ENCODE measurements at places on chromosomes 7 and 10.

DNA sequence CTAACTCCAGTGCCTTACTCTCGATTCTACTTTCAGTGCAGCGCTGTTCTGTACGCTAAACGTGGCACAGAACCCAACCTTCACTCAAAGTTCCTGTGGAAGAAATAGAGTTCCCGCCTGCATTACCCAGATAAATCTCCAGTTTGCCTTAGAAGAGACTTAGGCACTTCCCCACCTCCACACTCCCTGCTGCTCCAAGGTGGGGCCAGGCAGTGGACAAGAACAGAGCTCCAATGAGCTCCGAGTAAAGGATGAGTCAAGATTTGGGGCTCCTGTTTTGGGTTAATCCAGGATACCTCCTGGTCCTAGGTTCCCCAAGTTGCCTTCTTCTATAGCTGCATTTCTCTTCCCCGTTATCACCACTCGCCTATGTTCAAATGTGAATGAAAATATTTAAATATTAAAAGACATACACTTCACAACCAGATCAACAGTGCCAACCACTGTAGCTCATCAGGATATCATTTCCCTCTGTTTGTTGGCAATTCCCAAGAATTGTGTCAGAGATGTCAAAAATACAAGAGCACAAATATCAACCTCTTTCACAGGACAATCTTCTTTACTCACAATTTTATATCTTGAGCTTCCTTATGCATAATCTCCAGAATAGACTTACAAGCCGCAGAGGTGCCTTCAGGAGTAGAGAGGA is 48.0 kb downstream of the MALSU1 start:
- no peak for DNase-seq

GRCh38 chr7:12244129-12244528 is 33.0 kb downstream of the TMEM106B start:
- DNase-seq, result peak; percentile 8

- no peak for DNase-seq
Measured at GRCh38 chr10:109770663-109771062, 152.6 kb downstream of the XPNPEP1 start.

GRCh38 chr10:6990891-6991290 is 410.8 kb upstream of the PRKCQ start:
- DNase-seq, result no peak

DNA sequence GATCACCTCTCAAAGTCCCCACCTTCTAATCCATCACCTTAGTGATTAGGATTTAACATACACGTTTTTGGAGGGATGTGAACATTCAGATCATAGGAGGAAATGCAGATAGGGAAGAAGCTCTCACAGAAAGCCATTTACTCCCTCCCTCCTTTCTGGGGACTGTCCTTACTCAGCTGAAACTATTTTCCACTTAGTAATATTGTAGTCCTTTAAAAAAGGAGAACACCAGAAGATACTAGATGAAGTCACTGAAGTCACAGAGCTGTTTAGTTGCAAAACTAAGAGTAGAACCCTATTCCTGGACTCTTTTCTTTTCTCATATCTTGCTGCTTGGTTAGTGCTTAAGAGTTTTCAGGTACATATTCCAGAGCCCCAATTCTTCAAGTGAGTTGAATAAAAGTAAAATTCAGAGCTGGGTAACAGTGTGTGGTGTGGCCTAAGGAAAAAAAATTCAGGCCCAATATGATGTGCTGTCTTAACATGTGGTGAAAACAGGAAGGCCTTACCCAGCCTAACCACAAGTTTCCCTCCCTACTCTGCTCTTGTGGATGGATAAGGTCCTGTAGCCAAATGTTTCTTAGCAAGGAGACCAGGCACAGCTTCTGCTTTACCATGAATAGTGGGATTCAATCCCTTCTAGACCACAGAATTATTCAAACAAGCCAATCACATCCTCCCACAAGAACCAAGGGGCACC is 135.7 kb downstream of the INHBA start:
- DNase-seq, result no peak

GRCh38 chr7:131302876-131303707 is 24.6 kb upstream of the MKLN1 start:
- peak; percentile 37 for DNase-seq

DNA sequence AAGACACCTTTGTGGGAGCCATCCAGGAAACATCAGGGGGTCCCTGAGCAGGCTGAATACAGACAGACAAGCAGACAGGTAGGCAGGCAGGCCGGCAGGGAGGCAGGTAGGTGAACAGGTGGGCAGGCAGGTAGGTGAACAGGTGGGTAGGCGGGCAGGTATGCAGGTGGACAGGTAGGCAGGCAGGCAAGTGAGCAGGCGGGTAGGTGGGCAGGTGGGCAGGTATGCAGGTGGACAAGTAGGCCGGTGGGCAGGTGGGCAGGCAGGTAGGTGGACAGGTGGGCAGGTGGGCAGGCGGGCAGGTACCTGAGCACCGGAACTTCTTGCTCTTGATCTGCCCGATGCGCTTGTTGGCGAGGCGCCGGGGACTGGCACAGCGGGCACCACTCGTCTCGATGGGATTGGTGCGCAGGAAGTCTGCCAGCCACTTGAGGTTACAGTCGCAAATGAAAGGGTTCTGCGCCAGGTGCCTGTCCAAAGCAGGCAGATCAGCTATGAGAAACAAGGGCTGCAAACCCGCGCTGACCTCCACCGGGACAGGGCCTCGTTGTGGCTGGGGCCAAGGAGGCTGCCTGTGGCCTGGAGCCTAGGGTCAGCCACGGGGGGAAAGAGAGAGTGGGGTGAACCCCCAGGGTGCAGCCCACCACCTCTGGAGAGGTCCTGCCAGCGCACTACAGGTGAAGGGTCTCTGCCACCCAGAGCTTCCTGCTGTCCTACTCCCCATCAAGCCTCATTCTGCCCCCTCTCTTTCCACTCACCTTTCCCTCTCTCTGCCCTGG is 136.9 kb downstream of the SLIT1 start:
- DNase-seq, result no peak

DNA sequence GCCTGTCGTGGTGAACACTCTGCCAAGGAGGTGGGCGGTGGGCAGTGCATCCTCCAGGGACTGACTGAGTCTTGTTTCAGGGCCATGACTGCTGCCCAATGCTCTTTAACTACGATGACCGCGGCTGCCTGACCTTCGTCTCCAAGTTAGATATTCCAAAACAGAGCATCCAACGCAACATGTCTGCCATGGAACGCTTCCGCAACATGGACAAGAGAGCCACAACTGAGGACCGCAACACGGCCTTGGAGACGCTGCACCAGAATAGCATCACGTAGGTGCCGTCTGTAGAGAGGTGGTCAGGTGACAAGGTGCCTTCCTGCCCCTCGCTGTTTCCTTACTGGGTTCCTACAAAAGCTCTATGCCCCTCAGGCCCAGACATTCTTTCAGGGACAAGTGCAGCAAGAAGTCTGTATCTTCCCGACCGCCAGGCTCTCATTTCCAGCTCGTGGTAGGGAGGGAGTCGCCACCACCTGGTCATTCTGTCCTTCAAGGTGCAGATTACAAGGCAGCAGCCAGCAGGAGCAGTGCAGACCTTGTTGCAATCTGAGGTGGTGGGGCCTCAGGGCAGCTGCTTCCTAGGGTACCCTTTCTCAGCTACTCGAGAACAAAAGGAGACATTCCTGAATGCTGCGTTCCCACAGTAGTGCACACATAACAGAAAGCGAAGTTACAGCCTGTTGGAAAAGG is 14.9 kb upstream of the ARPC1B start:
- no peak for DNase-seq

DNA sequence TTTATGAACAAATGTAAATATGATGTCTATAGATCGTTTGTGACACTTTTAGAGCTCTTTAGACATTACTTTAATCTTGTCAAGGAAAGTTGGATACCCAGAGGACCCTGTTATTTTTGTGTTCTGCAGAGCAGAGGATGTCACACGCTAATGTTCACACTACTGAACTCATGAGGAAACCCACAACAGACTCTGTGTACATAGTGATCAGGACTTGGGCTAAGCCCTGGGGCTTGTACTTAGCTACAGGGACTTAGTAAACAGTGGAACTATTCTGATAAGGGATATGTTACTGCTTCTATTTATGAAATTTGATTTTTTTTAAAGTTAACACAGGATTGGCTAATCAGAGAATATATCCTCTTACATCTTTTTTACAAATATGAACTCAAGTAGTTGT is 36.1 kb upstream of the ZNF518A start:
- no peak for DNase-seq

- no peak for DNase-seq
Measured at GRCh38 chr7:696426-696811, 30.1 kb upstream of the DNAAF5 start.

- DNase-seq, result no peak
Measured at GRCh38 chr7:63114371-63114985, 884.2 kb upstream of the ZNF722 start.

DNA sequence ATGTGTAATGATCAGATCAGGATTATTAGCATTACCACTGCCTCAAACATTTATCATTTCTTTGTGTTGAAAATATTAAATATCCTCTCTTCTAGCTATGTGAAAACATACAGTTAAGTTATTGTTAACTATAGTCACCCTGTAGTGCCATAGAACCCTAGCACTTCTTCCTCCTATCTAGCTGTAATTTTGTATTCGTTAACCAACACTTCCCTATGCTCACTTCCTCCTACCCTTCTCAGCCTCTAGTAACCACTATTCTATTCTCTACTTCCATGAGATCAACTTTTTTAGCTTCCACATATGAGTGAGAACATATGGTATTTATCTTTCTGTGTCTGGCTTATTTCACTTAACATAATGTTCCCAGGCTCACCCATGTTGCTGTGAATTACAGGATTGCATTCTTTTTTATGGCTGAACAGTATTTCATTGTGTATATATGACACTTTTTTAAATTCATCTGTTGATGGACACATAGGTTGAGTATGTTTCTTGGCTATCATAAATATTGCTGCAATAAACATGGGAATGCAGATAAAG is 132.7 kb upstream of the RHOBTB1 start:
- no peak for DNase-seq

DNA sequence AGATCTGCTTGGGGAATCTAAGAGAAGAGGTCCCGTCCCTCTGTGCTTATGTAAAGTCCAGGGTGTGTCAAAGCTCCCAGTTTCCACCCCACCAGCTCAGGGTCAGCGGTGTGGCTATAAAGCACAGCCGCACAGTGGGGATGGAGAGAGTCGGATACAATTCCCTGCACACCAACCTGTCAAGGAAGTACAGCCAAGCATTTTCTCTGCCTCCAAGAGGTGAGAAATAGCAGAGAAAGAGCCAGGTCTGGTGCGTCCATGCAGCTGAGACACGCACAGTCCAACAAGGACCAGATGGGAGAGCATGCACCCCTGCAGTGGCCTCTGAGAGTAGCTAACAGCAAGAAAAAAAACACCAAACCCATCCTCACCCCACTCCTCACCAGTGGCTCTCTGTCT is 61.3 kb upstream of the WAC start:
- DNase-seq, result no peak

GRCh38 chr7:157601530-157601929 is 264.7 kb downstream of the DNAJB6 start:
- DNase-seq, result no peak

- DNase-seq, result no peak
Measured at GRCh38 chr7:101017064-101017777, 2.7 kb upstream of the MUC17 start.

GRCh38 chr10:119313644-119314043 is 106.3 kb downstream of the GRK5 start:
- DNase-seq, result no peak

GRCh38 chr10:71306979-71307378 is 12.1 kb upstream of the SLC29A3 start:
- DNase-seq, result no peak

DNA sequence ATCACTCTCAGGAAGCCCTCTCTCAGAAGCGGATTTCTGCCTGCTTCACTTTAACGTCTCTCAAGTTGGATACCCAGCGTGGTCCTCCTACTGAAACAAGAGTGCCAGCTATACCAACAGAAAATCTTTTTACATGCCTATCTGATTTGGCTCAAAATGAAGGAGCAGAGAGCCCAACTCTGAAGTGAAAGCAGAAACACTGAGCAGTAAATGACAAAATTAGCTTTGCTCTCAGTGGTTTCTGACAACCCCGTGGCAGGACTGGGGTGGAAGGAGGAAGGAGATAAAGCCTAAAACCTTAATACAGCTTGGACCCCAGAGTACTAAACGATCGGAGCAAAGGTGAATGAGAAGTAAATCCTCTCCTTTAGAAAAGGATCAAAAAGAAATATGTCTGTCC is 25.1 kb upstream of the GPR37 start:
- DNase-seq, result no peak

All from LNCaP clone FGC (cell line).